H9 (cell line): ENCODE measurements at places on chromosomes 7 and 10.

DNA sequence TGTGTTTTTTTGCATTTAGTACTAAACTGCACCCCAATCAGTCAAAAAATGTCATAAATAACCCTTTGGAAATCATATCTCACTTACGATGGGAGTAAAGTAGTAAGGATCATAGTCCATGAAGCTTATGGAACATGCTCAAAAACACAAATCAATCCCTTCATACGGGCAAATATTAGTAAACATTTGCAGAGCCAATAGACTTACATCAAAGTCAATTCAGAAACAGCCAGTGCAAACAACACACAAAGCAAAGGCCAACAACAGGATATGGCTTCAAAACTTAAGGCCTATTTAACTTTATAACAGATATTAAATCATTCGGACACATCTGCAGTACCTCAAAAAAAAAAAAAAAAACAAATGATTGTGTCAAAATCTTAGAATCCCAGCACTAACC is 32.1 kb downstream of the SGCE start:
- DNase-seq = no peak

DNA sequence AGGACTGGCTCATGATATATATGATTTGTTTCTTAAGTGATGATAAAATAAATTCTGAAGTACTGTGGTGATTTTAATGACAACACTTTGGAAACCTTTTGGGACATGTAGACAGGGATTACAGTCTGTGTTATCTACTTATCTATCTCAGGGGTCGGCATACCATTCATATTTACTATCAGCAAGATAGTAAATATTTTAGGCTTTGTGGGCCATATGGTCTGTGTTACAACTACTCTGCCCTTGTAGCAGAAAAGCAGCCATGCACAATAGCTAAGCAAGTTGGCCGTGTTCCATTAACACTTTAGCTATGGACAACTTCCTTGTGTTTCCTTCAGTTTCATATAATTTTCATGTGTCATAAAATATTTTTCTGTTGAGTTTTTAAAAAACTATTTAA is 97.8 kb upstream of the PRPS1L1 start:
- DNase-seq = no peak

DNA sequence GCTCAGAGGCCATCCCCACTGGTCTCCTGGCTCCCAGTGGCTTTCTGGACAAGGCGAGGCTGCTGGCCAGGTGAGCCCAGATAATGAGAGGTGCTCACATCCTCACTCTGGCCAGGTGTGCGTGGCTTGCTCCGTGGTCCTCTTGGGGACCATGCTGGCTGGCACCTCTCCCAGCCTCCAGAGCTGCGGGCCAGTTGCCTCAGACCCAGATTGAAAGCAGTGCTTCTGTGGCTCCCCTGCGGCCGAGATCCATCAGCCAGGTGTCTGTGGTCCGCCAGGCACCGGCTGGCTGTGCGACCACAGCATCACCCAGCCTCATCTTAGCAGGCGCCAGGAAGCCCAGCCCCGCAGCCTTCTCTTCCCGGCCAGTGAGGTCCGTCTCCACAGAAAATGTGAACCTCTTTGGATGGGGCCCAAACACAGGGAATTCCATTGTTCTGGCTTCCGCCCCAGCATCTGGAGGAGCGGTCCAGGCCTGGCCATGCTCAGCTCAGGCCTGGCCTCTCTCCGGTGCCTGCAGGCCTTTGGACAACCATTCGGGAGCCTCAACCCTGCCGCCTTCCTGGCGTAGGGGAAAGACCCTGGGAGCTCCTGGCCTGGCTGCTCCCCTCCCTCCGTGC is 5.2 kb upstream of the TTYH3 start:
- no peak for DNase-seq

- no peak for DNase-seq
These were observed 35.4 kb downstream of the CCDC3 start for GRCh38 chr10:12966067-12966466.

- no peak for DNase-seq
These were observed 53.2 kb downstream of the PROSER2 start for GRCh38 chr10:11876324-11876723.

DNA sequence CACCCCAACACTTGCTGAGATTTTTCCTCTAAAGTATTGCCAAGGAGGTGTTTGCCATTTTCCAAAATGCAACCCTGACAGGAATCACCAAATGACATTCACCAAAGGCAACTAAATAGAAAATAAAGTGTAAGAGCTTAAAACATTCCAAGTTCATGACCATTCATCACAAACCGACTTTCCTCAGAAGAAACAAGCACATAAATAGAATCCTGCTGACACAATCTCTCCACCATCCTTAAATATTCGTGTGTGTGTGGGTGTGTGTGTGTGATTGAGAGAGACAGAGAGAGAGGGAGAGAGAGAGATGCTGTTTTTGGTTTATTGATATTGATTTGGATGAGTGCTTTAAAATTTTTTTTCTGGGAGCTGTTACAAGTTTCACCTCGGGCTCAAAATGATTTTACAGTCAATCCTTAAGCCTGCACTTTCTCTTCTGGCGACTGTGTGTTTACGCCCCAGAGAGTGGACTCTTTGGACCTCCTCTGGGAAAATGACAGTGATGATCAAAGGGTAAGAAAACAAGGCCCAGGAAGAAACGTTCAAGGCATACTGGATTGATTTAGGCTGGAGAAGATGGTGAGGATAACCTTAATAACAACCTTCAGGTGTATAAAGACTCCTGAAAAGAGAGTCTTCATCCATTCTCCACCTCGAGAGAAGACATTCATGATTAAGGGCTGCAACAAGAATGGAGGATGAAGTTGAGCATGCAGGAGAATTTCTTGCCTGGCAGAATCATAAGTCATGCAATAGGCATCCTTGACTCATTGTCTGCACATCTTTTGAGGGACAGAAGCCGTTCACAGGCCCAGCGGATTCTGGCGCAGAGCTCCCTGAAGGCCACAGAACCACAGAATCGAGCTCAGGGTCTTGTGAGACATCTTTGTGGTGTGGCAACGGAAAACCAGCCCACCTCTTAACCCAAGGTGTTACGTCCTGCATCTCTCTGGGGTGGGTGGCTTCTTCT is 104.4 kb upstream of the FGFR2 start:
- no peak for DNase-seq

DNA sequence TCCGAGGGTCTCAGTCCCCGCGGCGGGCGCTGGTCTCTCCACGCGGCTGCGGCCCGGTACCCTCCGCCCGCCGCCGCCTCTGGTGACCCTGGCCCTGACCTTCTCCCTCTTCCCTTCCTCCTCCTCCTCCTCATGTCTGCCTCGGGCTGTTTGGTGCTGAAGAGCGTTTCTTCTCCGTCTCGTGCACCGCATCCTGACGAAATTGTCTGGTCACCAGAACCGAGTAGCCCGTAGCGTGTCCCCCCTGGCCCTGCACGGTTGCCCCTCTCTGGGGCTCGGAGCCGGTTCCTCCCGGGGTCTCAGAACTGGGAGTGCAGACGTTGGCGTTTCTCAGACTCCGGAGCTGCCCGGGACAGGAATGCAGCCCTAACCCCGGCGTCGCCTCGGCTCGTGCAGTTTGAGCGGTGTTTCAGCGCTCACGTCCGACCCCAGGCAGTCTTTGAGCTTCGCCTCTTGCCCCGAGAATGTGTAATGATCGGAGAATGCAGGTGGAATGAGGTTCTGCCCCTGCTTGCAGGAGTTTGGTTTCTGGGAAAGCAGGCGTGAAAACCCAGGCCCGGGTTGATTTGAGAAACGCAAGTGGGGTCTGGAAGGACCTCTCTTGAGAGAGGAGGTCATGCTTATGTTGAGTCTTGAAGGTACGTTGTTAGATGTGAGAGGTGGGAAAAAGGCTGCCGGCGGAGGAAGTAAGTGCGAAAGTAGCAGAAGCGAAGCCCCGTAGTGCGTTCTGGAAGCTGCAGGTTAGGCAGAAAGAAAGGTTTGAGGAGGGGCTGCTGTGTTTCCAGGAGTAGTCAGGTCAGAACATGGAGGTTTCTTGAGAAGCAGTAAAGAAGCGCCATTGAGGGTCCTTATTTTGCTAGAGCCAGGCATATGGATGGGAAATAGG is 743 bp downstream of the RBM17 start:
- peak; percentile 44 for DNase-seq

GRCh38 chr7:141558544-141559183 is 7.5 kb downstream of the AGK start:
- no peak for DNase-seq

DNA sequence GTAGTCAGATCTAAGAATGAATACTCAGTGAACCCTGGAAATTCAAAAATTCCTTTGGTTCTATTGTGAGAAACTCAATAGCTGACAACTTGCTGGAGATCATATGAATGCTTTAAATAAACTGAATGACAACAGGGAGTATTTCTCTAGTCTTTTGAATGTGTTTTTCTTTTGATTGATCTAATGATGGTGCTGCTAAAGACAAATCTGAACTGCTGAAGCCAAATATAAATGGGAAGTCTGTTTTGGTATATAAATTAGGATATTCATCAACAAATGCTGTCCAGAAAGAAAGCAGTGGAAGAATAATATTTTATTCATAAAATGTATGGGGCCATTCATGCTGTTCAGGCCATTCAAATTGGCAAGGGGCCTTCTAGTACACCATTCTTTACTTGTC is 79.4 kb downstream of the ITGB1 start:
- DNase-seq = no peak

GRCh38 chr7:105149827-105150226 is 135.8 kb downstream of the KMT2E start:
- DNase-seq = no peak

GRCh38 chr7:29135846-29136245 is 10.5 kb downstream of the CPVL start:
- DNase-seq = no peak

DNA sequence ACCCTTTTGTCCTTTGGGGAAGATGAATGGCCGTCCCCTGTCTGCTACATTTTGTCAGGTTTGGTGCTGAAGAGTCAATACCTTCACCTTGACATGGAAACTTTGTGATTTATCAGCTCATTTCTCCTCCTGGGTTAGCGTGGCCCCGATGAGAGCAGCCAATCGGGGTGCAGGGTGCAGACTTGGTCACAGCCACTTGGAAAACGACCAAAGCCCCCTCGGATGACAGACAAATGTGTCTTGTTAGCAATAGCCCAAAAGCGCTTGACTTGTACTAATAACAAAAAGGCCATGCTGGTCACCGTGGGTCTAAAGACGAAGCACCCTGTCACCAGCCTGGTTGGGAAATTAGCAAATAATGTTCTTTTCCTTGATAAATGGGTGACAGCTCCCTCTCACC is 103.7 kb downstream of the EBF3 start:
- DNase-seq = no peak

DNA sequence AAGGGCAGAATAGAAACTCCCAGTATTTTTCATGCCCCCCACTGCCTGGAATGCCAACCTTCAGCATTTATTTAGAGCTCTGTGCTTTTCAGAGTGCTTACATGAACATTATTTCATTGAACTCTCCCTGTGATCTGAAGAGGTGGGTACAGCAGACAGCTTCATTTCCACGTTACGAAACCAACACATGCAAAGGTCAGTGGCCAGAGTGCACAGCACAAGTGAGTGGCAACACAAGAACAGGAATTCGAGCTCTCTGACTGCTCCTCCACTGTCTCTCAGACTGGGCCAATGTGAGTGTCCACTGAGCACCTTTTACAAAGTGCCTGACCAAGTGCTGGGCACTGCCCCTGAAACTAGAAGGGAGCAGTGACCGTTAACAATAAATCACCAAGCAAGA is 162.9 kb downstream of the GLI3 start:
- DNase-seq = no peak

DNA sequence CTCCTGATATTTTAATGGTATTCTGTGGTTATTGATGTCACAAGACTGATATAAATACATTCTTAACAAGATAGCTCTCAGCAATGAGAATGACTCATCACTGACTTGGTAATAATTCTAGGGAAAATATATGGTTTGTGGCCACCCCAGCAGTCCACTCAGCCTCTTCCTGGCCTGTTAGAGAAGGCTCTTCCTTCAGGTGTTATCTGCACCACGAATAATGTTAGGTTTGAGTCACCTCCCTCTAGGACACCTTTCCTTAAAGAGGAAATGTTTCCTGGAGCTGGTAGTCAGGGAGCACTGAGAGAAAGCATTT is 163.3 kb downstream of the SVIL start:
- no peak for DNase-seq

DNA sequence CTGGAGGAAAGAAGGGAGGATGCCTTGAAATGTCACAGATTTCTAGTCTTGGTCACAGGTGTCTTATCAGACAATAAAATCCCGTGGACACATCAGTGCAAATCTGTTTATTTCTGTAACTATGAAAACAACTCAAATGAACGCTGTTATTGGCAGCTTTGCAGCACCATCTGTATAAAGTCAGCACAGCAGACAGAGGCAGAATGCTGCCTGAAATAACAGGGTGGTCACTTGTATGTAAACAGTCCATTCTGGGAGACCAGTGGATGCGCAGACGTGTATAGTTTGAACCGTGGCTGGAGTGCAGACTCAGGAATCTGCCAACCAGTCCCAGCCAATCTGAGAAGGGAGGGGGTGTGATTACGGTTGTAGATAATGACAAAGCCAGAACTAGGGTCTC is 54.8 kb downstream of the SEC23IP start:
- no peak for DNase-seq

DNA sequence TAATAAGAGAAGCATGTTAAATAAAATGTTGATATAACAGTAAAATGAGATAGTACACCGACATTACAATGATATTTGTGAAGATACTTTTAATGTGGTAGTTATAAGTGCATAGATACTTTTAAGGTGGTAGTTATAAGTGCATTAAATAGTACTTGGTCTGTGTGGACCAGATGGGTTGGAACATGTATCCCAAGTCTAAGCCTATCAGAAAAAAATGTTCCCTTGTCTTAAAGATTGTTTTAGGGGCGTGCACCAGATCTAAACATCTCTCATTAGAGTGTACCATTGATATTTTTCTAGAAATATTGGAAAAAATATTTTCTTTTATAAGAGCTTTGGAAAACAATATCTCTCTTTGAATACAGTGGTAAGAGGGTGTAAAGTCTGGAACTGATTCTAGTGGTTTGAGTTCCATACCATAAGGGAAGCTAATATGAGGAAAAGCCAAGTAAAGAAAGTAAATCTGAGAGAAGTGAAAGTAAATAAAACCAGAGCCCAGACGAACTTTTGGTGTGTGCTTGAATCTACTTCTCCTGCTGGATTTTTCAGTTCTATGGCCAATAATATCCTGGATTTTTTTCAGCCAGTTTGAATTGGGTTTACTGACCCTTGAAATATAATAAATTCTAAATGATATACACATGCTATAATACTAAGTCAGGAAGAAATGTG is 175.3 kb downstream of the MBL2 start:
- DNase-seq = no peak

DNA sequence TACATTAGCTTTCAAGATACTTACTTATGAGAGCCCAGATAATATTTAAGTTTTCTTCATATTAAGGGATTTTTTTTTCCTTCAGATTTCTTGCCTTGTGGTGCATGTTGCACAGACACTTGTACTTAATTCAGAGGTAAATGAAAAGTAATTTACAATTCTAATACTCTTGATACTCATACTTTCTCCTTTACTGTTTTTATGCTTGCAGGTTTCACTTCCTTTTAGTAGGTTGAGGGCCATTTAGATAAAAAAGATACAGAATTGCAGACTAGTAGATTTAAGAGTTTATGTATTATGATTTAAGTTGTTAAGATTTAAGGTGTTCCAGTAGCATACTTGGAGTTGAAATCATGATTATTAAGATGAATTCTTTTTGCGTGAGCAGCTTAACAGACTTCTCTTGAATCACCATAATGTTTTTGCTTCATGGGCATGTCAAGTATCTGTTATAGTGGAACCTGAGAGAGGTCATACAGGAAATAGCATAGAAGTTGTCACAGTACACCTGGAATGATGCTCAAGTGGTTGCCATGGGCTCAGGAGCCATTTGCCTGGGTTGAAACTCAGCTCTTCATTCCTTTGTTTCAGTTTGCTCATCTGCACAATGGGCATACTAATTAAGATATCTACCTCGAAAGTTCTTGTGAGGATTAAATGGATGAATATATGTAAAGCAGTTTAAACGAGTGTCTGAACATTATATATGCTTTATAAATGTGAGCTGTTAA is 174.8 kb upstream of the PRPS1L1 start:
- DNase-seq = no peak
